ENCODE measurements at places on chromosomes 2 and 18.

DNA sequence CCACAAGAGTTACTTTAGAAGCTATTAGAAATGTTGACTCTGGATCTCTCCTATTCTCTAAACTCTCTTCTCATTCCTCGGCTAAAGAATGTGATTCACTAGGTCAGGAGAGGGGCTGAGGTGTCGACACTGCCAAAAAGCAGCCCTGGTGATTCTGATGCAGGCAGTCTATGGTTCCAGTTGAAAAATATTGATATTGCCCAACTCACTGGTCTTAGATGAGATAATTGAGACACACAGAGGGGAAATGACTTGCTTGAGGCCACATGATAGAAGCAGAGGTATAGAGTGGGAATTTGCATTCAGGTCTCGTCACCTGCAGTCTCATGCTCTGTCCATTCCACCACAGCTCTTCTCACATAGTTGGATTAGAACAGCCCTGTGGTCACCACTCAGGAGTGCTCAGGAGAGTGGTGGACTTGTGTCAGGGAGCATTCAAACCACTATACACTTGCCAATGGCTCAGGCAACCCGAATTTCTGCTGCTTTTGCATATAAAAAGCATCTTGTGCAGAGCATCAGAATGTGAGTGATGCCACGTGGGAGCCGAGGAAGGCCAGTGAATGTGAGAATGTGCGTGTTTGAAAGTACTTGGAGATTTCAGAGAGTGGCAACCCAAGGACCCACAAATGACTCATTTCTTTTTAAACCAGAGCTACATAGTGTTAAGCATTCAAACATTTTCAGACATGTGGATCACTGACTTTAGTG lies 65.1 kb upstream of the CTLA4 start:
- H3K4me1 ChIP-seq: peaks cover 87% of the 10 kb centered on the region
- peak; percentile 54 for DNase-seq
- peaks cover 21% of the 10 kb centered on the region for H3K36me3 ChIP-seq
- no peaks in the 10 kb centered on the region for H3K27me3 ChIP-seq
- peak overlapping the region; percentile 59 for H3K27ac ChIP-seq

- DNase-seq: no peak
- peaks cover 3% of the 10 kb centered on the region for H3K4me1 ChIP-seq
- no peak overlapping the region for H3K27ac ChIP-seq
- H3K4me3 ChIP-seq: no peak overlapping the region
- peaks cover 15% of the 10 kb centered on the region for H3K36me3 ChIP-seq
These were observed 5.5 kb downstream of the DCTN1 start for GRCh38 chr2:74374509-74375205.

- H3K27me3 ChIP-seq: no peaks in the 10 kb centered on the region
- peaks cover 3% of the 10 kb centered on the region for H3K4me1 ChIP-seq
- no peaks in the 10 kb centered on the region for H3K36me3 ChIP-seq
- H3K27ac ChIP-seq: no peak overlapping the region
- DNase-seq: no peak
- no peak overlapping the region for H3K4me3 ChIP-seq
These were observed 86.3 kb downstream of the EPB41L3 start for GRCh38 chr18:5457462-5457957.

- no peak overlapping the region for H3K27ac ChIP-seq
- H3K27me3 ChIP-seq: peaks cover 2% of the 10 kb centered on the region
- peak; percentile 10 for DNase-seq
- no peaks in the 10 kb centered on the region for H3K36me3 ChIP-seq
These were observed 24.3 kb downstream of the TMEM237 start for GRCh38 chr2:201618744-201619662.

DNA sequence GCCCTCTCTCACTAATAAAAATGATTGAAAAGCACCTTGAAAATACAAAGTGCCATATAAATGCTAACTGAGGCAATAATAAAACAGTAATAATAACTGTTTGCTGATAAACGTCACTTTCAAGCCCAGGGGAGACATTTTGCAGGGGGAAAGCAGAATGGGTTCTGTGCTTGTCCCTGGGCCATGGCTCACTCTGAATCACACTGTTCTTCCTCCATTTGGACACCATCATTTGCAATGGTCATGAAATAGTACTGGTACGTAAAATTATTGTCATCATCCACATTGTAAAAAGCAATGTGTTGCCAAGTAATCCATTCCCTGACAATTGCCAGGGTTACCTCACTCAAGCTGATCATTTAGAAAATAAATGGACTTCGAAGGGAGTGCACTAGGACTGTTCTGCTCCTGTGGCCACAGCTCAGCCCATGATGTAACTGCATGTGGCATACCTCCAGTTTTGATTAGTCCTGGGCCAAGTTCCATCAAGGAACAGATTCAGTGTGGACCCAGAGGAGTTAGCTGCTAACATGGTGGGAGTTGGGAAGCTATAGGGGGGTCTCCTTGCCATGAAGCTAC lies 508.8 kb upstream of the CELF4 start:
- no peaks in the 10 kb centered on the region for H3K27me3 ChIP-seq
- no peaks in the 10 kb centered on the region for H3K4me1 ChIP-seq
- H3K36me3 ChIP-seq: no peaks in the 10 kb centered on the region
- DNase-seq: no peak
- no peak overlapping the region for H3K27ac ChIP-seq
- H3K4me3 ChIP-seq: no peak overlapping the region

- no peak overlapping the region for H3K27ac ChIP-seq
- no peaks in the 10 kb centered on the region for H3K4me1 ChIP-seq
- peaks cover 7% of the 10 kb centered on the region for H3K27me3 ChIP-seq
These were observed 317.3 kb upstream of the MGAT5 start for GRCh38 chr2:133936601-133937000.

DNA sequence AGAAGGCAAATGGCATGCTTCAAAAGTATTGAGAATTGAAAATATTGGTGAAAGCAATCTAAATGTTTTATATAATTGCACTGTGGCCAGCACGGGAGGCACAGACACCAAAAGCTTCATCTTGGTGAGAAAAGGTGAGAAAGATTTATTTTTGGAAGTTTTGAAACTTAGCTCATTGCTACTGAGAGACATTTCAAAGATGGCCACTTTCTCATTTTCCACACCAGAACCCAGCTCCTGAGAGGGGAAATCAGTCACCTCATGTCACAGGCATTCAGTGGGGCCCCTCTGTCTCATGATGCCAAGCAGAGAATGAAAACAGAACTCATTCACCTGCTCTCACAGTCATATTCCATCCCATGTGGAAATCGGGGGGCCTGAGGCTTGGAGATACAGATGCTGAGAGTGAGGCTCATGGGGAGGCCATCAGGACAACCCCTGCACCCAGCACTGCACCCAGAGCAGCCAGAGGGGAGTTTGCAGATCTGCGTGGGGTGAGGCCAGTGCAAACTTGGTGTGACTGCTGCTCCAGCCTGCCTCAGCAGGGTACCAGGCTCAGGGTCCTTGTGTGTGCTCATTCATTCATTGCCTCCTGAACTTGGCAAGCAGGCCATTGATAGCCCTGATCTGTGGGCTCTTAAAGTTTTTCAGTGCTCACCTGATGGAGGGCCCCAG lies 31.4 kb downstream of the IL18R1 start:
- H3K4me1 ChIP-seq: peaks cover 16% of the 10 kb centered on the region
- no peak overlapping the region for H3K4me3 ChIP-seq
- DNase-seq: no peak
- H3K36me3 ChIP-seq: peaks cover 80% of the 10 kb centered on the region

DNA sequence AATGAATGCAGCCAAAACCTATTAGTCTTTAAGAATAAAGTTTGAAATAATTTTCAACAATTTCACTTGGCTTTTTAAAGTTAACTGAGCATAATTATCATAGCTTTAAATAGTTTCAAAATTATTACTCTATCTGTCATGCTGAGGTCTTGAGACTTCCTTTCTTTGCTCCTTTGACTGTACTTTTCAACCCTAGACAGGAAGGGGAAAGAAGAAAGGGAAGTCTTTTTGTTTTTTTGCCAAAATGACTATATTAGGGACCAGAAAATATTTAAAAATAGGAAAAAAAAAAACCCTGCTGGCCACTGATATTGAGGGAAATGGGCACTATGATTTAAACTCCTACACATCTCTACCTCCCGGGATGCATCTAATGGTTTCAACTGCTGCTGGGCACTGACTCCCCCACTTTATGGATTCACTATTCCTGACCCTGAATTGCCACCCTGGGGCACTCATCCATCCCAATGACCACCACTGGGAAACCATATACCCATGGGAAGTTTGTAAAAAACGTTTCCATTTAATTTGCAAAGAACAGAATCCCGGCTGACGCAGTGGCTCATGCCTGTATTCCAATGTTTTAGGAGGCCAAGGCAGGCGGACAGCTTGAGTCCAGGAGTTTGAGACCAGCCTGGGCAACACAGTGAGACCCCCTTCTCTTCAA lies 50.5 kb downstream of the GAREM1 start:
- no peaks in the 10 kb centered on the region for H3K4me1 ChIP-seq
- H3K27ac ChIP-seq: no peak overlapping the region
- H3K27me3 ChIP-seq: peaks cover 6% of the 10 kb centered on the region
- no peaks in the 10 kb centered on the region for H3K36me3 ChIP-seq

DNA sequence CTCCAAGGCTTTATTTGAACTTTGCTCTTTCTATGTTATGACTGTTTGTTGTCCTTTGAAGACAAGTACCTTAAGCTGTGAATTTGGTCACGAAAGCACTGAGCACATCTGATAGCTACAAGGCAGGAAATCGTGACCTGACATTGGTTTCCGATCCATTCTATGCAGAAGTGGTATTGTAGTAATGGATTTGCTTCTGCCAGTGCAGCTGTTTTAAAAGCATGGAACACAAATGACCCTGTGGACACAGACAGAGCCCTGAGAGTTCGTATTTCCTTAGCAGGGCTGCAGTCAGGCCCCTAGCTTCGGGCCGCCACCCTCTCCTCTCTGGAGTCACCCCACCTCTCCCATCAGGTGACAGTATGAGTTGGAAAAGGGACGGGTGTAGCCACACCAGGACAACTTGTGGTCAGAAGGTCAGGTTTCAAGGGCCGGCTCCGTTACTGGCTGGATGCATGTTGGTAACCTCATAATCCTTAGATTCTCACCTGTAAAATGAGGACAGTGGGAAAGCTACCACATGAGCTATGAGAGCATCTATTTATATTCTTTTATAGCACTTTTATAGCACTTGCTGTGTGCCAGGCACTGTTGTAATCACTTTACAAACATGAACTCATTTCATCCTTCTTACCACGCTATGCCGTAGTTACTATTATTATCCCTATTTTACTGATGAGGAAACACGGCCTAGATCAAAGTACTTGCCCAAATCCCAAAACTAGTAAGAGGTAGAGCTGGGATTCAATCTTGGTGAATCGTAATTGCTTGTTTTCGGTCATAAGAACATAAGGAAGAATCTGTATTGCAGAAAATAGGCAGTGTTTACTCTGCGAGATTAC lies 70.2 kb downstream of the SPATS2L start:
- H3K4me3 ChIP-seq: no peak overlapping the region
- no peaks in the 10 kb centered on the region for H3K27me3 ChIP-seq
- DNase-seq: no peak
- H3K36me3 ChIP-seq: no peaks in the 10 kb centered on the region

DNA sequence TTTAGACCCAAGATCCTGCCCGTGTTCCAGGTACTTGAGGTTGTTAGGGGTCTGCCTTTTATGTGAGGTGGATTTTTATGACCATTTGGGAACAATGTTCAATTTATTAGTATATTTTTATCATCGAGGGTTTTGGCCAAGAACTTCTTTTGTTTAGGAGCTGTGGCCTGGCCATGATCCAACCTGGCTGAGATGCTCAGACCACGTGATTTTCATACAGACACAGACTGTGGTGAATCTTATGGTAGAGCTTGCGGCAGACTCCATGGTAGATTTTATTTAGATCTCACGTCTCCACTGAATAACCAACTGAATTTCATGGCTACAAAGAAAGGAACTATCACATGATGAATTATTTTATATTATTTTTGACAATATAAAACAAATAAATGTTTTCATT lies 405.5 kb upstream of the VWC2L start:
- no peak for DNase-seq
- no peak overlapping the region for H3K27ac ChIP-seq
- no peaks in the 10 kb centered on the region for H3K4me1 ChIP-seq
- H3K4me3 ChIP-seq: no peak overlapping the region

- no peaks in the 10 kb centered on the region for H3K4me1 ChIP-seq
- no peaks in the 10 kb centered on the region for H3K36me3 ChIP-seq
- H3K27ac ChIP-seq: no peak overlapping the region
- no peak overlapping the region for H3K4me3 ChIP-seq
These were observed 239.8 kb upstream of the ZEB2 start for GRCh38 chr2:144759746-144760145.

DNA sequence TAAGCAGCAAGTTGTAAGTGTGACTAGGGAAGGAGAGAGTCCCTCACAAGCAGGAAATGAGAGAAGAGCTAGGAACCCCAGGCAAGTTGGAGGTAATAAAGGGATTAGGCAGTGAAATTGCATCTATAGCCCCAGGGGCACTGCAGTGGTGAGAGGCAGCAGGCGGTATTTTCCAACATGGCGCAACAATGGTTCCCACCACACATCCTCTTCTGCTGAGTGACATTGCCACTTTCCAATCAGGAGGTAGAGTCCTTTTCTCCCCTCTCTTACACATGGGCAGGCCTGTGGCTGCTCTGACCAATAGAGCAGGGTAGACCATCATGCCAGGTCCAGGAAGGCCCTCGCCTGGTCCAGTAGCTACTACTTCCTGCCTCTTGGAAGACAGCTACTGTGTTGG lies 86.6 kb downstream of the DNER start:
- no peak overlapping the region for H3K27ac ChIP-seq
- no peak for DNase-seq
- no peaks in the 10 kb centered on the region for H3K4me1 ChIP-seq
- H3K36me3 ChIP-seq: no peaks in the 10 kb centered on the region

GRCh38 chr2:35454966-35455638 lies 900.5 kb upstream of the CRIM1 start:
- no peak overlapping the region for H3K4me3 ChIP-seq
- no peaks in the 10 kb centered on the region for H3K36me3 ChIP-seq
- no peaks in the 10 kb centered on the region for H3K27me3 ChIP-seq

DNA sequence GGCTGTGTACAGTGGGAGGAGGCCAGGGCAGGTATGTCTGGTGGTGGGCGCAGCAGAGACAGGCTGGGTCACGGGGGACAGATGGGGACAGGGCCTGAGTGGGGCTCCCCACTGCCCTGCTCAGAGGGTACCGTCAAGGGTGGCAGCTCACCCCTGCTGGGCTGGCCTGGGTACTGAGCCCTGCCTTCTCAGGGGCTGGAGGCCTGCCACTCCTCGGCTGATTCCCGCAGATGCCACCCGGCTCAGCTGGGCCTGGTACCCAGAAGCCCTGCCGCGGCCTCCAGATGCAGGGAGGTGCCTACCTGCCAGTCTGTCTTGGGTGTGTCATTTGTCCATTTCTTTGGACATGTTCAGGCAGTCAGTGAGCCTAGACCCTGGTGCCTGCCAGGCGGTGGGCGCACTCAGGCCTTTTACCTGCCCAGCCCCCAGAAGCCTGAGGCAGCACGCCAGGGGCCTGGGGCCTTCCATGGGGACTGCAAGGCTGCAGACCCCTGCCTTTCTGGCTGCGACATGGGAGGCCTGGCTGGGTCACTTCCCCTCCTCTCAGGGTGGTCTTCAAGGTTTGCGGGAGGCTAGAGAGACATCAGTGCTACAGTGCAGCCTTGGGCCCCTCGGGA lies 3.3 kb downstream of the SNORC start:
- H3K36me3 ChIP-seq: no peaks in the 10 kb centered on the region
- H3K27me3 ChIP-seq: peaks cover 15% of the 10 kb centered on the region
- peaks cover 2% of the 10 kb centered on the region for H3K4me1 ChIP-seq
- H3K27ac ChIP-seq: no peak overlapping the region
- no peak overlapping the region for H3K4me3 ChIP-seq
- no peak for DNase-seq

- H3K36me3 ChIP-seq: no peaks in the 10 kb centered on the region
- no peaks in the 10 kb centered on the region for H3K27me3 ChIP-seq
- no peaks in the 10 kb centered on the region for H3K4me1 ChIP-seq
- no peak for DNase-seq
These were observed 265.4 kb upstream of the UBE2E3 start for GRCh38 chr2:180715044-180715443.

GRCh38 chr2:173232956-173233744 lies 121.5 kb upstream of the CDCA7 start:
- no peak overlapping the region for H3K4me3 ChIP-seq
- DNase-seq: no peak
- peaks cover 2% of the 10 kb centered on the region for H3K27me3 ChIP-seq
- H3K4me1 ChIP-seq: peaks cover 3% of the 10 kb centered on the region
